Stimulated activated CD4-positive, alpha-beta T cell treated with anti-CD3 and anti-CD28 coated beads, Interleukin-15, amount 100 ng/mL, for 48 hours (primary cell): ENCODE measurements at places on chromosomes 7 and 10.

- DNase-seq: no peak
These were observed 543.6 kb upstream of the GALNT17 start for GRCh38 chr7:70588191-70588921.

DNA sequence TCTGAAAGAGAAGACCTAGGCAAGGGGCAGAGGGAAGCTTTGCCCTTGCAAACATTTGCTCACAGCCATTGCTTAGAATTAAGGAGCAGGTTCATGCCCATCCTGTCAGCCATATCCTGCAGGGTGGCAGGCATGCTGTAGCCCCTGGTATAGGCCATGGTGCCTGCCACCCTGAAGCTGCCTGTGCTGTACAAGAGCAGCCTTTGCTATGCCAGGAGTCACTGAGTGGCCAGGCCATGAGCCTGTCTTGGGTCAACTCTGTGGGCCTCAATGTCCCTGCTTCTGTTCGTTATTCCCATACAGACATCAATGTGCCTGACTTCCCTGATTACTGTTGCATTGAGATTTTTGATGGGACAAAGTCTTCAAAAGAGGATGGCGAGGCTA lies 368 bp upstream of the SVOPL start:
- DNase-seq: no peak

- no peak for DNase-seq
These were observed 5.7 kb downstream of the AGAP3 start for GRCh38 chr7:151091988-151092387.

GRCh38 chr7:26694141-26694540 lies 170.2 kb downstream of the SKAP2 start:
- no peak for DNase-seq

GRCh38 chr7:85474234-85474633 lies 287.4 kb upstream of the SEMA3D start:
- DNase-seq: no peak

DNA sequence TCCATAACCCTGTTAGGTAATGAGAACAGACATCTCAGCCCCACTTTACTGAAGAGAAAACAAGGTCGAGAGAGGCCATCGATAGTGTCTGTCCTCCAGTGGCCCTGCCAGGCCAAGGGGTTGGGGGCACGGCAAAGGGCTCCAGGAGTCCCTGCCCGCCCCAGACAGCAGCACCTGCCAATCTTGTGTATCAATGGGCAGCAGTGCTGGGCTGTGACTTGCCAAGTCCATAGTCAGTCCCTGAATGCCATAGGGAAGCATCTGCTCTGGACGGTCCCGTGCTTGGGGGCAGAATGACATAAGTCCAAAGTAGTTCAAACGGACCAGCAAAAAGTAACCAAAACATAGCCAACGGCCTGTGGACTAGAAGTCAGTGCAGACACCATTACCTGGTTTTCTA lies 33.2 kb downstream of the DLG5 start:
- DNase-seq: no peak

DNA sequence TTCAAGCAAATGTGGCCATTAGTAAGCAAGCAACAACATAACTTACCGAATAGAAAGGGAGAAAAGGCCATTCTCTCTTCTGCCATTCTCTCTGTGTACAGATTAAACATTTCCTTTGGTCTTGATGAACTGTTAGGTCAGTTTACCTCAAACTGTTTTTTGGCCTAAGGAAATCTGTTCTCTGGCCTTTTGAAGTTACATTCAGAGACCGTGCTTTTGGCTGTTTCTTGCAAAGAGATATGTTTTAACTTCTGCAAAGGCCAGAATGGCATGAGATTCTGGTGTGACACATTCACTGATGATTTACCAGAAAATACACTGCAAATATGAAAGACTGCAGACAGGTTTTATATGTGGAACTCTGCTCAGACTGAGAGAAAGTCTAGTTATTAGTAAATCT lies 22.2 kb downstream of the AHR start:
- DNase-seq: no peak

GRCh38 chr7:128906766-128907559 lies 3.5 kb downstream of the KCP start:
- DNase-seq: no peak

DNA sequence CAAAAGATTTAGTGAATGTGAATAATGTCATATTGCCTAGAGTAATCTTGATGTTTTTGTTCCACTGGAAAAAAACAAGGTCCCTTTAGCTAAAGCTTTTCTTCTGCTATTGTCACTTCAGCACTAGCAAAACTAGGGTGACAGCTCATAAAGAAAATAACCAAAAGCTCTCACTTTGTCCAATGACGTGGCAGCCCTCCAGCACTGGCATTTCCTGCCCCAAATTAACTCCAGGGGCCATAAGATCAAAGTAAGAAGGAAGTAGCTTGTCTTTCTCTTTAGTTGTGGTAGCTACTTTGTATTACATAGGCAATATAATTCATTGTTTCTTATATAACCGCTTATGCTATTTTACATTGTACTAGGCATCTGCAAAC lies 47.3 kb downstream of the LRRN3 start:
- DNase-seq: peak; percentile 63

DNA sequence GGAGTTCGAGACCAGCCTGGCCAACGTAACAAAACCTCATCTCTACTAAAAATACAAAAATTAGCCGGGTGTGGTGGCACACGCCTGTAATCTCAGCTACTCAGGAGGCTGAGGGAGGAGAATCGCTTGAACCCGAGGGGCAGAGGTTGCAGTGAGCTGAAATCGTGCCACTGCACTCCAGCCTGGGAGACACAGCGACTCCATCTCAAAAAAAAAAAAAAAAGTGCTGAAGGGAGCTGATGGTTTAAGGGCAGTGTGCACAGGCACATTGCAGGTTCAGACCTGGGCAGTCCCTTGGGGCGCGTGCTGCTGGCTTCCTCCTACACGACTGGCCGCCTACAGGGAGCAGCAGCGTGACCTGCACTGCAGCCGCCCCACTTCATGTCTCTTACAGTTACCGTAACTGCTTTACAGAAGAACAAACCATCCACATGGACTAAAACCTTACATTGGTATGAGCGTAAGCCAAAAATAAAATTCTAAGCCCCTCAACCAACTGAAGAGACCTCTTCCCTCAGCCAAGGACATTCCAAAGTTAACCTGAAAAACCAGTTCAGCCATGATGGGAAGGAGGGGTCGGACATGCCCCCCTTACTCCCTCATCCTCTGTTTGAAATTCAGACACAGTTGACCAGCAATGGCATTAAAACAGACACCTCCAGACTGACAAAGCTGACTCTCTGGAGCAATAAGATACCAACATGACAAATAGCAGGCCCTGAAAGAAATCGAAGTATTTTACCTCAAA lies 262.2 kb downstream of the ZMYND11 start:
- DNase-seq: no peak

- DNase-seq: no peak
These were observed 28.6 kb upstream of the PPP2R2D start for GRCh38 chr10:131872011-131872826.

- DNase-seq: no peak
These were observed 88.4 kb upstream of the LEP start for GRCh38 chr7:128152721-128153120.

DNA sequence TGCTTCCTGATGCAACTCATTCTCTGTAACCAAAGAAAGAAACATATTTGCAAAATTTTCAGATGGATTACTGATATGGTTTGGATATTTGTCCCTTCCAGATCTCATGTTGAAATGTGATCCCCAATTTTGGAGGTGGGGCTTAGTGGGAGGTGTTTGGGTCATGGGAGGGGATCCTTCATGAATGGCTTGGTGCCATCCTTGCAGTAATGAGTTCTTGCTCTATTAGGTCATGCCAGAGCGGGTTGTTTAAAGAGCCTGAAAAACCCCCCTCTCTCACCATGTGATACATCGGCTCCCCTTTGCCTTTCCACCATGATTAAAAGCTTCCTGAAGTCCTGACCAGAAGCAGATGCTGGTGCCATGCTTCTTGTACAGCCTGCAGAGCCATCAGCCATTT lies 43.8 kb upstream of the PRKG1 start:
- no peak for DNase-seq

- DNase-seq: no peak
These were observed 10.6 kb downstream of the SGMS1 start for GRCh38 chr10:50613150-50613549.

- no peak for DNase-seq
These were observed 121.6 kb downstream of the MTPAP start for GRCh38 chr10:30227481-30227880.

- no peak for DNase-seq
These were observed 143.5 kb upstream of the UNC5B start for GRCh38 chr10:71068861-71069271.

- no peak for DNase-seq
These were observed 254.0 kb downstream of the KLF6 start for GRCh38 chr10:3530783-3531645.

DNA sequence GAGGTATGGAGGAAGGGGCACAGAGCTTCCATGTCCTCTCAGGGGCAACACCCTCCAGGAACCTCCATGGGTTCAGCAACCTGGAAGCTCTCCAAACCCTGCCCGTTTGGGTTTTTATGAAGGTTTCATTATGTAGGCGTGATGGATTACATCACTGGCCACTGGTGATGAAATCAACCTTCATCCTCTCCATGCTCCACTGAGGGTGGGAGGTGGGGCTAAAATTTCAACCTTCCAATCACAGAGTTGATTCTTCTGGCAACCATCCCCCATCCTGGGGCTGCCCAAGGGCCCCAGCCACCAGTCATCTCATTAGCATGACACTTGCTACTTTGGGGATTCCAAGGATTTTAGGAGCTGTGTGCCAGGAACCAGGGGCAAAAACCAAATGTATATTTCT lies 90.1 kb downstream of the TEX36 start:
- no peak for DNase-seq

DNA sequence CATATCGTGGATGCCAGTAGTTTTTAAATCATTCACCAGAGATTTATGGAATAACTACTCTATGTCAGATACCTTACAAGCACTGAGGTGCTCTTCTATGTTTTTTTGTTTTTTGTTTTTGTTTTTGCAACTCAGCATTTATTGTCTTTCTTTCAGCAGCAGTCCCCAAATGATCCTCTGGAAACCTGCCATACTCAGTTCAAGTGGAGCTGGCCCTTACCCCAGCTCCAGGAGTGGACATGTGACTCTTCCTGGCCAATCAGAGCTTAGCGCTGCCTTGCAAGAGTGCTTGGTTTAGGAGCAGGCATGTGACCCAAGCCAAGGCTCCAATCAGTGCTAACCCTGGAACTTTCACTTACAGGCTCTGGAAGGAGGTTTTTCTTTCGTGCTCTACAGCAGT lies 356.6 kb upstream of the ZMIZ1 start:
- DNase-seq: no peak

- no peak for DNase-seq
These were observed 17.6 kb upstream of the PANK1 start for GRCh38 chr10:89662596-89662995.

GRCh38 chr10:48771234-48771633 lies 86.6 kb downstream of the WDFY4 start:
- no peak for DNase-seq

DNA sequence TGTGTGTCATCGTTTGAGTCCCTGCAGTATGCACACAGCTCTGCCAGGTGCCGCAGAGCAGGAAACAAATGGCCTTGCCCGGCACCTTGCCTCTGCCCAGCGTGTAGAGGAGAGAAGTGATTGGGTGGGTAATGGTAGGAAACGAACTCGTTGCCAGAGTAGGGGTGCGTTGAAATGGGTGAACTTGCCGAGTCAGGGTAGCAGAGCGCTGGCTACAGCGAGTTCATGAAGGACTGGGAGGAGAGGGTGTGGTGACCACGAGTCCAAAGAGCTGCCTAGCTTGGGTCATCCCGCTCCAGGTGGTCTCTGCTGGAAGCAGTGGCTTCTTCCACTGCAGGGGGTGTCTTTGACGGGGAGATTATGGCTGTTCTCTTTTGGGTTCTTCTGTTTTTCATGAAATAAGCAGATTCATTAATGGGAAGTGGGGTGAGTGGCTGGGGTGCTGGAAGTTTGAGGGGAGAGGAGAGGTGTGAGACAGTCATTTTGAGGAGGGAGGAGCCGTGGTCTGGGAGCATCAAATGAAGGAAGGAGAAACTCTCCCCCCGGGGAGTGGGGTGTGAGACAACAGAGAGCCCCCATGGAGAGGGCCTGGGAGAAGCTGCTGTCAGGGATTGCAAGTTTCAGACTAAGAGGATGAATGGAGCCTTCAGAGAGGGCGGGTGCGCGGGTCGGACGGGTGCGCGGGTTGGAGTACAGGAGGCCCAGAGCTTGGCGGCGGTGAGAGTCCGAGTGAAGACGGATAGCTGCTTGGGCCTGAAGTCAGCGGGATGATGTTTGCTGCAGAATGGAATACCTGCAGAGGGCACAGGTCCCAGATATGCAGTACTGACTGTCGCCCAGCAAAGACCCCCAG lies 26.2 kb downstream of the PPP2R2D start:
- no peak for DNase-seq

GRCh38 chr7:41652267-41652666 lies 50.6 kb downstream of the INHBA start:
- DNase-seq: no peak

- no peak for DNase-seq
These were observed 87.4 kb upstream of the RNF148 start for GRCh38 chr7:122790132-122790531.

- DNase-seq: no peak
These were observed 78.2 kb downstream of the VPS41 start for GRCh38 chr7:38830826-38831225.

GRCh38 chr10:128863823-128864405 lies 603.1 kb upstream of the MGMT start:
- no peak for DNase-seq

DNA sequence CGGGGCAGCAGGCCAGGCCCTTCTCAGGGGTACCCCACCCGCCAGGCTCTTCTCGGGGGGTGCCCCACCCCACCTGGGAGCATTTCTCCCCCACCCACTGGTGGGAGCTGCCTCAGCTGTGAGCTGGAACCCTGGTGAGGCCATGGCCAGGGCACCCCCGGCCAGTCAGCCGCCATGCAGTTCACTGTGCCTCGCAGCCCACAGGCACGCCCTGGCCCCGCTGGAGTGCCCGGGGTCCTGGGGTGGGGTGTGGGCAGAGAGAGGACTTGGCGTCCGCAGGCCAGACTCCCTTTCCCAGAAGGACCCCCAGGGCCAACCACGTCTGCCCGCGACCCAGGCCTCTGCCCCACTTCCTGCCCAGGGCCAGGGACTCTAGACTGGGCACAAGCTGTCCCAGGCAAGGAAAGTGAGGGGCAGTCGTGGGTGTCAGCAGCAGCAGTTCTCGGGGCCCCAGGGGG lies 13.1 kb downstream of the DPYSL4 start:
- DNase-seq: no peak

DNA sequence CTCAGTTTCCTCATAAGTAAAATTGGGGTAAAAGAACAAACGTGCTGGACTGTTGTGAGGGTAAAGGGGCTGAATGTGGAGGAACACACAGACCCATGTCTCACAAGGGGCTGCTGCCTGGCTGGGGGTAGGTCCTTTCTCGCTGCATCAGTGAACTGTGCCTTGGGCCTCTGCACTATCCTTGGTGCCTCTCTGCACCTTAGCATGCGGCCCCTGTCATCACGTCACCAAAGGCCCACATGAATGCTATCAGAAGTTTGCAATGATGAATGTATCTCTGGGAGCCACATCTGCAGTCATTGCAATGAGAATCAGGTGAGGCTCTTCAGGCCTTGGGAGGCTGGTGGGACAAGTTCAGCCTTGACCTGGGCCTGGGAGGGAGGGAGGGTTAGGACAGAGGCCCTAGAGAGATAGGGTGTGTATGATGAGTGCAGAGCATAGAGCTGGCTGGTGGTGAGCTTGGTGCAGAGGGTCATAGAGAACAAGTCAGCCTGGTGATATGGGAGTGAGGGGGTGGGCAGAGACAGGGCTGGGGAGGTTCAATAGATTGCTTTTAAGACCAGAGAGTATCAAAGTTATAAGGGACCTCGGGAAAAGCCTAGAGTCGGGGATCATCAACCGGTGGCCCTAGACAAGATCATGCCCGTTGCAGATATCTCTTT lies 308.4 kb downstream of the RPS24 start:
- DNase-seq: no peak
